ENCODE measurements at places on chromosomes 12 and 14.

GRCh38 chr14:93880021-93880820, 46.9 kb upstream of the FAM181A start:
- DNase-seq: no peak

- no peak for DNase-seq
Observed at GRCh38 chr14:105479431-105480158, 5.0 kb downstream of the CRIP2 start.

DNA sequence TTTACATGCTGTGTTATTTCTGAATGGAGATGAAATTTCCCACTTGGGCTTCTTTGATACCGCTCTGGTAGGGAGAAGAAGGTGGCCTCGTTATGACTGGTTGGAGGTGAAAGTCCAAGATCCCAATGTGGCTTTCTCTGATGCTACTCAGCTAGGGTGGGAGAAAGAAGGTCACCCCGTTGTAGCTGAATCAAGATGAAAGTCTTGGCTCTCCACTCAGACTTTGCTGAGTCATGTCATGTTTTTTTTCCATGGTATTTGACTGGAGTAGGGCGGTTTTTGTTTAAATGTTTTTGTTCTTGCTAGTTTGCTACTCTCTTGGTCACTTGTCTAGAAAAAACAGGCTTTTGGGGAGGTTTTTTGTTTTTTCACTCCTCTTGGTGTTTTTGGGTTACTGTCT, 2.4 kb upstream of the PDE6H start:
- peak; percentile 37 for DNase-seq

GRCh38 chr14:61812347-61813095, 50.3 kb downstream of the SNAPC1 start:
- no peak for DNase-seq

- no peak for DNase-seq
Observed at GRCh38 chr14:29908652-29909577, 18.7 kb downstream of the PRKD1 start.

DNA sequence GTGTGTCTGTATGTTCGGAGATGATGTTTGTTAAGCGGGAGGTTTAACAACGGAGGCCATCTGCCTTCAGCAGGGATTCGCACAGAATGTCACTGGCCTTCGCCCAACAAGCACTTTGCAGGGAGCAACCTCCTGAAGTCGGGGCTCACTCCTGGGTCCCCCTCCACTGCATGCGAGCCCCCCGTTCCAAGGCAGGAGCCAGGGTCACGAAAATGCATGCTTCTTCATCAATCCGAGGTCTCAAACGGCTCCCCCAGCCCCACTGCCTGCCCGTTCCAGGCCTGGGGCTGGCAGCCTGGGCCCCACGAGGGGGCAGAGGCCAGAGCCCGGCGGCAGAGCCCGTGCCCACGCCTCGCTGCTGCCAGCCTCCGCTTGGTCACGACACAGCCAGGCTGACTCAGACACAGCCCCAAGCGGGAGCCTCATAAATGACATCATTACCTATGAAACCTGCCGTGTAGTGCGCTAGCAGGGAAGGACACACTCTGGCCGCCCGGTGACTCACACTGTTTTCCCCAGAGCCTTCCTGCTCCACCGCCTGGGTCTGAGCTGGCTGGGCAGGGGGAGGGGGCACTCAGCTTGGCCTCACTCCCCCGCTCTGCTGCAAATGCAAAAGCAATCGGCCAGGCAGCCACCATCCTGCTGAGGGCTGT, 169.5 kb upstream of the RTL1 start:
- DNase-seq: no peak

- peak; percentile 93 for DNase-seq
Observed at GRCh38 chr14:75069121-75069810, at the start of gene ZC2HC1C. Gene ZC2HC1C, plus strand, starts transcription at chr14:75069641. Its CDS starts 933 bp downstream, at chr14:75070574.

DNA sequence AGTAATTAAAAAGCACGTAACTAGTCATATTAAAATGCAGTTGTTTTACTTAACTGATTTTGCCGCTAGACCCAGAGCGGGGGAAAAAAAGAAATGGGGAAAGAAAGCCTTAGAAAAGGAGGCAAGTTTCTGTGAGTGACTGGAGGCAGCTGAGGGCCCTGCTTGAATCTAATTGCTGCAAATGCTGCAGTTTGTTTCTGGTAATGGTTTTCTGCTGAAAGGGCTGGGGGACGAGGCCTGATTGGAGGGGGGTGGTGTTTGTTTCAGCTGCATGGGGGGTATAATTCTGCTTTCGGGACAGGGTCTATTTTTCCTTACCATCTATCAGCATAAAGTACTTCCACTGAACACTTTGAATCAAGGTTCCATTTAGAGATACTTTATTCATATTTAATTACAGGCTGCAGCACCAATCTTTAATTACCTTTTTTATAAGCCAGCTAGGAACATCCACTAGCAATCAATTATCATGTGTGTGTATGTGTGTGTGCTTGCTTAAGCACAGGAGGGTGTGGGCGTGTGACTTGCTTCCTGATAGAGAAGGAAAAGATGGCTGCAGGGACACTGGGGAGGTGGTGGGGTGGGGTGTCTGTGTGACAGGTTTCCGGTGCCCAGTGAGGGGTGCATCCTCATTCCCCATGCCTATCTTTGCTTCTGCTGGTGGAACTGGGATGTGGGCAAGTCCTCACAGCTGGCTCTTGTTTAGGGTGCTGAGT, 83.4 kb downstream of the ADCK1 start:
- peak; percentile 30 for DNase-seq

GRCh38 chr14:90700933-90701776, 115.1 kb downstream of the TTC7B start:
- DNase-seq: no peak

GRCh38 chr12:575948-576614, 87.2 kb downstream of the NINJ2 start:
- peak; percentile 81 for DNase-seq
